H1 (cell line): ENCODE measurements at places on chromosomes 1 and 21.
A peak's percentile ranks its signal among the peaks of the same experiment; 100 is the strongest.

- no peak overlapping the region for H3K27ac ChIP-seq
- DNase-seq = no peak
- no peaks in the 10 kb centered on the region for H3K27me3 ChIP-seq
- no peak overlapping the region for H3K4me3 ChIP-seq
- no peaks in the 10 kb centered on the region for H3K4me1 ChIP-seq
Measured at GRCh38 chr1:87167848-87168525, 160.7 kb upstream of the LMO4 start.

DNA sequence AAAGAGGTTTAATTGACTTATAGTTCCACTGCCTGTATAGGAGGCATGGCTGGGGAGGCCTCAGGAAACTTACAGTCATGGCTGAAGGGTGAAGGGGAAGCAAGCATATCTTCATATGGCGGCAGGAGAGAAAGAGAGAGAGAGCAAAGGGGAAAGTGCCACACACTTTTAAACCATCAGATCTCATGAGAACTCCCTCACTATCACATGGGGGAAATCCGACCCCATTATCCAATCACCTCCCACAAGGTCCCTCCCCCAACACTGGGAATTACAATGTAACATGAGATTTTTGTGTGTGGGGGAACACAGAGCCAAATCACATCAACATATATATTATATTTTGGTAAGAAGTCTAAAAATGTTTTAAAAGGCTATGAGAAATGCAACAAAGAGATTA is 27.2 kb downstream of the FABP3 start:
- no peak overlapping the region for H3K27ac ChIP-seq
- H3K27me3 ChIP-seq = no peaks in the 10 kb centered on the region
- H3K4me3 ChIP-seq = no peak overlapping the region
- H3K36me3 ChIP-seq = peaks cover 32% of the 10 kb centered on the region

DNA sequence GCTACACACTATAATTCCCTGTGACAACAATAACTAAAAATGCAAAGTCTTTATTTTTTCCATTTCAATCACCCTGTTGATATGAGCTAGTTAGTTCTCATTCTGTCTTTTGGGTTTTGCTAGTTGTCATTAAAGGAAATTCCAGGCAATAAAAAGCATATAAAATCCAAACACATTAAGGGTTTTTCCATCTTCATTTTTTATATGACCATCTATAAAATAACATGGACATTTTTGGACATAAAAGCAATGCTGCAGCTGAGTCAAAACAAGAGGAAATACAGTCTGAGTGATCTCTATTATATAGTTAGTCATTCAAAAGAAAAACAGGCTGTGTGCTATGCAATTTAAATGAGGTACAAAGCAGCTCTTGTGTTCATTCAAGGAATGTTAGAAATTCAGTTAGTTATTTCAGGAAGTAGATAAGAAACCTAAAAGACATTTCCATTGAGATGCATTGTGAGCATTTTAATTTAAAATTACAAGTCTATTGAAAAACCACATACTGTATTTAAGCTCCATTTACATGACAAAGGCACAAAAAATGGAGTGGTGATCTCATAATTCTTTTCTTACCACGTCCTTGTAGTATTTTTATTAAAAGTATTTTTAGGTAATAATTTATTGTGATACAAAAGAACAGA is 67.3 kb upstream of the BCL10 start:
- no peaks in the 10 kb centered on the region for H3K27me3 ChIP-seq
- peaks cover 2% of the 10 kb centered on the region for H3K4me1 ChIP-seq
- no peak for DNase-seq
- no peak overlapping the region for H3K4me3 ChIP-seq

GRCh38 chr21:44900559-44901251 is 20.0 kb downstream of the ITGB2 start:
- DNase-seq = no peak
- no peaks in the 10 kb centered on the region for H3K27me3 ChIP-seq
- H3K36me3 ChIP-seq = no peaks in the 10 kb centered on the region
- no peak overlapping the region for H3K27ac ChIP-seq
- no peak overlapping the region for H3K4me3 ChIP-seq

DNA sequence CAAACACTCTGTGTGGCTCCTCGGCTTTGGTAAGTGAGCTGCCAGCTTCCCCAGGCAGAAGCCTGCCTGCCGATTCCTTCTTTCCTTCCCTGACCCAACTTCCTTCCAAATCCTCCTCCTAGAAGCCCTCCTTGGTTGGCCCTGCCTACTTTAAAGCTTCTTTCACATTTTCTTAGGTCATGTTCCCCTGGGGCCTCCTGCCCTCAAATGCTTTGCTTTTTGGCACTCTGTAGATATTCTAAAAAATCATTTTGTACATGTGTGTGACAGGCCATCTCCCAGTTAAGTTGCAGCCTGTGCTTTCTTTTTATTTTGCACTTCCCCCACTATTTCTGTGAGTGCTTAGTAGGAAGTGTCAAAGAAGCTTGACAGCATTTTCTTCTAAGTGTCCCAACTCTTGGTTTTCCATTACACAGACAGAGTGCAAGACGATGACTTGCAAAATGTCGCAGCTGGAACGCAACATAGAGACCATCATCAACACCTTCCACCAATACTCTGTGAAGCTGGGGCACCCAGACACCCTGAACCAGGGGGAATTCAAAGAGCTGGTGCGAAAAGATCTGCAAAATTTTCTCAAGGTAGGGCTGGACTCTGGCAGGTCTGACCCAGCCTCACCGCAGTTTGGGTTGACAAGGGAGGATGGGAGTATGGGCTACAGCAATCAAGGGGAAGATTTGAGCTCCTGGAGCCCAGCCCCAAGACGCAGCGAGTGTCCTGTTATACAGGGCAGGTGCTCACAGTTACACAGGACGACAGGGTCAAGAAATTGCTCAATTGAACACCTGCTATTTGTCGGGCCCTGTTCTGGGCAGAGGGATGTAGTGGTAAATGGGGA is at the start of gene S100A9:
S100A9 (plus strand) TSS at position 2 of the 838 bp plus-strand sequence; CDS start at position 432, 430 bp downstream.
- no peak within 1 kb of the TSS for H3K4me3 ChIP-seq
- no peak within 1 kb of the TSS for H3K27ac ChIP-seq
- H3K4me1 ChIP-seq = no peaks in the 10 kb centered on the region
- H3K36me3 ChIP-seq = no peaks in the 10 kb centered on the region
- no peak for DNase-seq

DNA sequence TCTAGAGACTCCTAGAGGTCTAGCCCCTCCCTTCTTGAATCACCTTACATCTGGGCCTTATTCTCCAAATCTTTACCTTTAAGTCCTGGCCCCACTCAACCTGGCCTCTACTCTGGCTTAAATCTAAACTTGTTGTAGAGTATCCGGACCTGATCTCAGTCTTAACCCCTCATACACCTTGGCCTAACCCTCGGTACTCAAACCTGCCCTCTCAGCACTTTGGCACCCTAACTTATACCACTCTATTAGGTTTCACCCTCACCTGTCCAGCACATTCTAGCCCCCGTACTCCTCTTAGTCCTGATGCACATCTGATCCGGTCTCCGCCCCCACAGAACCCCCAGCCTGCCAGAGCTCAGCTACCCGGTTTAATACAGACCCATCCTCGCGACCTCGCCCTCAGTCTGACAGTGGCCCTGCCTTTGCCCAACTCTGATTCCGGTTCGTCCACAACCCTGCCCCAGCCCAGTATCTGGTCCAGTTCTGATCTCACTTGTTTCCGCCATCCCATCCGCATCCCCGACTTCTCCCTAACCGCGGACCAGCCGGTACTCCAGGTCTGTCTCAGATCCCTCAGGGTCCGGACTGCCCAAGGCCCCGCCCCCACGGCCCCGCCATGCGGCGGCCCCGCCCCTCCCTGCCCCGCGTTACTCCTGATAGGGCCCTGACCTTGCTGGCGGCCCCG is 1.5 kb downstream of the TRIM62 start:
- H3K27ac ChIP-seq = no peak overlapping the region
- no peak for DNase-seq
- peaks cover 15% of the 10 kb centered on the region for H3K4me1 ChIP-seq
- H3K4me3 ChIP-seq = peak overlapping the region; percentile 57

DNA sequence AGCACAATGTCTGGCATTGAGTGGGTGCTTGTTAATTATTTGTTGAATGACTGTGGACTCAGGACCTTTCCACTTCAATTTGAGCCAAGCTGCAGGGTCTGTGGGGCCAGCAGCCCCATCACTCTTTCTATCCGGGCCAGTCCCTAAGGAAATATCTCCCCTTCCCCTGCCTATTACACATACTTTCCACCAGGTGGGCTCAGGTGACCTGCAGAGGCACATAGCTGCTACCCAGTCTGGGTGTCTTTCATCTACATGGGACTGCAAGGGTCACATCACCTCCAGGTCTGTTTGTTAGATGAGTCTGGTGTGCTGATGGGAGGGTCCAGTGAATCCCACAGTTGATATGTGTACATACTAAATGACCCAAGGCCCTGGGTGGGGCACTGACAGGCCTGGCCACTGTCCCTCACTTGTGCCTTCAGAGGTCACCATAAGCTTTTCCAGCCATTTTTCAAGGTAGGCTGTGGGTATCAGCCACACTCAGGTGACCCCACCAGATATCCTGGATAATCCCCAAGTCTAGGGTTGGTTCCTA is 59.5 kb upstream of the KDM4A start:
- H3K27ac ChIP-seq = no peak overlapping the region
- DNase-seq = no peak
- H3K27me3 ChIP-seq = no peaks in the 10 kb centered on the region
- H3K36me3 ChIP-seq = peaks cover 22% of the 10 kb centered on the region

DNA sequence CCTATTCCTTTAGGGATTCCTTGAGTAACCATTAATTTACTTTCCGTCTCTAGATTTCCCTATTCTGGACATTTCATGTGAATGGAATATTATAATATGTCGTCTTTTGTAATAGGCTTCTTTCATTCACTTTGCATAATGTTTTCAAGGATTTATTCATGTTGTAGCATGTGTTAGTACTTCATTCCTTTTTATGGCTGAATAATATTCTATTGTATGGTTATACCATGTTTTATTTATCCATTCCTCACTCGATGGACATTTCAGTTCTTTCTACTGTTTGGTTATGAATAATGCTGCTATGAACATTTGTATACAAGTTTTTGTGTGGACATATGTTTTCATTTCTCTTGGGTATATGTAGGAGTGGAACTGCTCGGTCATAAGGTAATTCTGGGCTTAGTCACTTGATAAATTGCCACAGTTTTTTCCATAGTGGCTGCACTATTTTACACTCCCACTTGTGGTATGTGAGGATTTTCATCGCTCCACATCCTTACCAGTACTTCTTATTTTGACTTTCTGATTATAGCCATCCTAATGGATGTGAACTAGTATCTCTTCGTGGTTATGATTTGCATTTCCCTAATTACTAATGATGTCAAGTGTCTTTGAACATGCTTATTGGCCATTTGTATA is 17.7 kb downstream of the PPP2R5A start:
- H3K27me3 ChIP-seq = no peaks in the 10 kb centered on the region
- no peaks in the 10 kb centered on the region for H3K4me1 ChIP-seq
- no peak for DNase-seq
